ENCODE measurements at places on chromosomes 3 and 15. TPM values are rescaled to one million over a fixed set of nuclear protein-coding genes. Genes with fewer than 3 reads are reported as not detected.

The WDR49 gene
- total RNA-seq = 3.7 TPM

The CYP1A2 gene
- not detected for total RNA-seq

The PARP15 gene
- 1.6 TPM for total RNA-seq

The CILP gene
- 9.8 TPM for total RNA-seq

The CAV3 gene
- 42.2 TPM for total RNA-seq

The C3orf80 gene
- total RNA-seq = 0.53 TPM

The TMCO5A gene
- not detected for total RNA-seq

The C3orf85 gene
- total RNA-seq = 3.6 TPM

The CLEC3B gene
- 64.5 TPM for total RNA-seq

The FBN1 gene
- 189 TPM for total RNA-seq

The SCN11A gene
- 1.5 TPM for total RNA-seq

The GAP43 gene
- 1.1 TPM for total RNA-seq

The GABRR3 gene
- not detected for total RNA-seq

The UNC45A gene
- total RNA-seq = 79.9 TPM

The ZMAT3 gene
- 8.8 TPM for total RNA-seq

The MRPS25 gene
- total RNA-seq = 35.0 TPM

The CXCR6 gene
- 0.12 TPM for total RNA-seq

The JAGN1 gene
- 24.0 TPM for total RNA-seq

The GPR149 gene
- not detected for total RNA-seq

The HDC gene
- 1.3 TPM for total RNA-seq

The AMT gene
- 25.1 TPM for total RNA-seq

The GOLGA8R gene
- total RNA-seq = 8.2 TPM

The PRTG gene
- total RNA-seq = 26.0 TPM

The UTS2B gene
- 1.2 TPM for total RNA-seq

The ROPN1 gene
- not detected for total RNA-seq

The SQOR gene
- total RNA-seq = 14.3 TPM

The CSPG5 gene
- 1.3 TPM for total RNA-seq

The MEX3B gene
- 16.7 TPM for total RNA-seq

The CIAO2A gene
- total RNA-seq = 51.5 TPM

The CLRN1 gene
- total RNA-seq = not detected

The GALNT15 gene
- total RNA-seq = 9.9 TPM

The OR5K2 gene
- total RNA-seq = not detected

The MFN1 gene
- 52.6 TPM for total RNA-seq

The SH2D7 gene
- total RNA-seq = not detected
